Kidney capillary endothelial cell (primary cell): ENCODE measurements at places on chromosomes 7 and 10.

DNA sequence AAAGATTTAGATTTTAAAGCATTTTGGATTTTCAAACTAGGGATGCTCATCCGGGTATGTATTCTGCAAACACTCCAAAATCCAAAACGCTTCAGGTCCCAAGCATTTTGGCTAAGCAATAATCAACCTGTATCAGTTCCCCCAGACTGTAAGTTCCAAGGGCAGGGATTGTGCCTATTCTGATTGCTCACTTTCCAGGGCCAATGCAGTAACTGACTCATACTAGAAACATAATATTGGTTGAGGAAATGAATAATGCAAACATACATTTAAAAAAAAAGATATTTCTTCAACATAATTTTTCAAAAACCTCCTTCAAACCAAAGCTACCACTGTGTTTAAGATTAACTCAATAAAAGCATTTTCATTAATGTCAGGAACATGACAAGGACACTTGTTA, 69.5 kb downstream of the HIBADH start:
- peak; percentile 19 for DNase-seq

DNA sequence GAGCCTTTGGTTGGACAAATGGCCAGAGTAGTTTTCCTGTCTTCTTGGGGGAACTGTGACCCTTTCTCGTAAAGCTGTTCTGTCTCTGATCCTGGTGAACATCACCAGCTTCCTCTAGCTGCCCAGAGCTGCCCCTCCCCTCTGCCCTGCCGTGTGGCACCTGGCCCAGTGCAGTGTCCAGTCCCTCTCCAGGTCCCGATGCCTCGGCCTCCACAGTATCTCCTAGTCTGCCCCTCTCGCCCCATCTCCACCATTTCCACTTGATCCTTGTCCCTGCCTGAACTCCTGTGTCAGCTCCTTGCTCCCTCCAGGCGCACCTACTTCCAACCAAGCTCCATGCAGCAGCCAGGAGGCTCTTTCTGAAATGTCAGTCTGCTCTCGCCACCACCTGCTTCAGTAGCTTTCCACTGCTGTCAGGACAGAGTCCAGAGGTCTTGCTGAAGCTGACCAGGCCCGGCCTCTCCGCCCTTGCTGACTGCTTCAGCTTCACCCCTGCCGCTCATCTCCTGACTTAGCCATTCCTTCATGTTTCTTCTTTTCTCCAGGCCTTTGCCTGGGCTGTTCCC, 133.6 kb downstream of the GRK5 start:
- no peak for DNase-seq

DNA sequence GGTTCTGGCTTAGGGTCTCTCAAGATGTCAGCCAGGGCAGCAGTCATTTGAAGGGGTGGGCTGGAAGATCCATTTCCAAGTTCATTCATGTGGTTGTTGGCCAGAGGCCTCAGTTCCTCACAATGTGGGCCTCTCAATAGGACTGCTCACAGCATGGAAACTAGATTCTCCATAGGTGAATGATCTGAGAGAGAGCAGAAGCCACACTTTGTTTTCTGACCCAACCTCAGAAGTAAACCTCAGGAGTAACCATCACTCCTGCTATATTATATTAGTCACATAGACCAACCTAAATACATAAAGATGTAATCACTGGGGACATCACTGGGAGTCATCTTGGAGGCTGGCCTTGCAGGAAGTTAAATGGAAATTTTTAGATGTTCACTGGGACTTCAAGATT, 42.2 kb downstream of the GBF1 start:
- DNase-seq: no peak

DNA sequence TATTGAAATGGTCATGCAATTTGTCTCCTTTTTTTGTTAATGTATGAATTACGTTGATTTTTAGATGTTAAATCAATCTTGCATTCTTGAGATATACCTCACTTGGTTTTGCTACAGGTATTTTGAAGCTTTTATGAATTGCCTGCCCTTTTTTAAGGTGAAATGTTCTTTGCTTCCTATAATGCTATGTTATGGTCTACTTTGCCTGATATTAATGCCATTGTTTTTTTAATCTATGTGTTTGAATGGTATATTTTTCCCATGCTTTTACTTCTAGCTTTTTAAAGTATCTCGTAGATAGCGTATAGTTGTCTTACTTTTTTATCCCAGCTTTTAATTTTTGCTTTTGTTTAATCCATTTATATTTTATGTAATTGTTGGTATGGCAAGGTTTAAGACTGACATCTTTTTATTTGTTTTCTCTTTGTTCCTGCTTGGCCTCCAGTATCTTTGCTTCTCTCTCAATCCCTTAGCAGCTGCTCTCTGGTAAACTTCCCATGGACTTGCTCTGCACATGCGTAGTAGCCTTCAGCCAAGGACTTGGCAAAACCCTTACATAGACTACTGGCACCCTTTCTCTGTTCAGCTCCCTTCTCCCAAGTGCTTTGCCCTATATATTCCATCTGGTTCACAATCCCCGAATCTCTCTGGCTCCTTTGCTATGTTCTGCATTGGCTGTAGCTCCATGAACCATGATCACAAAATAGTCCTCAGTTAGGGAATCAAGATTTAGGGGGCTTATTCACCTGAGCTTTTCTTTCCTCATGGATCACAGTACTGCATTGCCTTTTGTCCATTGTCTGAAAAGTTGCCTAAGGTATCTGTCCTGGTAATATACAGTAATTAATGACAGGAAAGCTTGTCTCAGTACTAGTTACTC, 8.4 kb downstream of the TRIM24 start:
- DNase-seq: no peak

- no peak for DNase-seq
Measured at GRCh38 chr10:7436490-7437100, 25.8 kb upstream of the SFMBT2 start.

DNA sequence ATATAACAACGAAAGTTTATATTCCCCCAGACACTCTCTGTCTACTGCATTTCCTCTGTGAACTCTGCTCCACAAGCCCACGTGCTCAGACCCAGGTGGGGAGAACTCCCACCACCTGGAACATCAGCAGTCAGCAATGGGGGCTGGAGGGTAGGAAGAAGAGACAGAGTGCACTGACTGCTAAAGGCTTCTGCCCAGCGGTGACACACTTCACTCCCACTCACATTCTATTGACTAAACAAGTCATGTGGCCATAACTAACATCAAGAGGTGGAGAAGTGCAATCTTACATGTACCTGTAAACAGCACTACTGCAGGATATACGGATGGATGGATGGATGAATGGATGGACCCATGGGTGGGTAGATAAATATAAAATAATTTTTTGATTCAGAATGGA, 122.2 kb downstream of the MPP7 start:
- DNase-seq: no peak

- no peak for DNase-seq
Measured at GRCh38 chr7:127899411-127899810, 131.8 kb downstream of the LRRC4 start.

DNA sequence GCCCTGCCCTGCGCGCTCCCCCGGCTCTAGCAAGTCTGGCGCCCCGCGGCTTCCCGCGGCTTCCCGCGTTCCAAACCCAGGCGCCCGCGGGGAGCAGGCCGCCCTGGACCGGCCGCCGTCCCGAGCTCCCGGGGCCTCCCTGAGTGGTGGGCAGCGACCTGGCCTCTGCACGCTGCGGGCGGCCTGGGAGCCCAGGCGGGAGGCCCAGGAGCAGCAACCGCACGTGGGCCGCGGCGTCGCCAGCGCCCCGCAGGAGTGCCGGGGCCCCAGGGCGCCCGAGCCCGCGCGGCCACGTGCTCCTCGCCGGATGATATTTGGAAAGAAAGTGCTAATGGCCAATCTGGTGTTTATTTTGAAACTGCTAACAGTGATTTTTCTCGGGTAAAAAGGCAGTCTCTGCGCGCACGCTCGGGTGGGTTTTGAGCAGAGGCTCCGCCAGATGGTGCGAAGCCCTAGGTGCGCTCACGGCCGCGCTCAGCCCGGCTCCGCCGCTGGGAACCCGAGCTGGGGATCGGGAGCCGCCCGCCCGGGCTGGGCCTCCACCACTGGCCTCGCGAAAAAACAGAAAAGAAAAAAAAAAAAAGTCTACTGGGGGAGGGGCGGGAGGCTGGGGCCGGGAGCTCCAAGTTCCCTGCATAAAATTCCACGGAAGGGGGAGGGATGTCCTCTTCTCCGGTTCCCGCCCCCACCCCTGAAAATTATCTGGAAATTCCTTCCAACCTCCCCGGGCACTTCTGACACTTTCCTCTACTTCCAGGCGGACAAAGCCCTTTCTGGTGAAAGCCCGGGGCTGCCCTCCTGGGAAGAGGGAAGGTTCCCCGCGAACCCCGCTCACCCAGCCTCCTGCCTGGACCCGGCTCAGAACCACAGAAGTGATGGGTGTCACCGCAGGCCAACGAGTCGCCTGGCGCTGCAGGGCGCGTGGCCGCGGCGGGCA, 4.3 kb downstream of the EBF3 start:
- no peak for DNase-seq

GRCh38 chr7:39700165-39700564, 76.8 kb downstream of the RALA start:
- DNase-seq: no peak

- DNase-seq: no peak
Measured at GRCh38 chr10:3802526-3803265, 17.7 kb upstream of the KLF6 start.

GRCh38 chr10:5981529-5981928, 4.2 kb upstream of the IL15RA start:
- no peak for DNase-seq

DNA sequence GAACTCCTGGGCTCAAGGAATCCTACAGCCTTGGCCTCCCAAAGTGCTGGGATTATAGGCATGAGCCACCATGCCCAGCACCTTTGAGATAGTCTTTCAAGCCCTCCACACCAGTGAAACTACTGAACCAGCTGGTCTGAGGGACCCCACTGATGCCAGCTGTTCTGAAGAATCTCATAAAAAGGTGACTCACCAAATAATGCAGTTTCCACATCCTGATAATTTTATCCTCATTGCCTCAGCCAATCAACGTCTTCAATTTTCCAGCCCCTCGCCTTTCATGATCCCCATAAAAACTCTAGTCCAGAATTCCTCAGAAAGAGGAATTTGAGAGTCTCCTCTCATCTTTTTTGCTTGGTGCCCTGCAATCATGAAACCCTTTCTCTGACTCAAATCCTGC, 1691.6 kb upstream of the LRRTM3 start:
- DNase-seq: no peak

DNA sequence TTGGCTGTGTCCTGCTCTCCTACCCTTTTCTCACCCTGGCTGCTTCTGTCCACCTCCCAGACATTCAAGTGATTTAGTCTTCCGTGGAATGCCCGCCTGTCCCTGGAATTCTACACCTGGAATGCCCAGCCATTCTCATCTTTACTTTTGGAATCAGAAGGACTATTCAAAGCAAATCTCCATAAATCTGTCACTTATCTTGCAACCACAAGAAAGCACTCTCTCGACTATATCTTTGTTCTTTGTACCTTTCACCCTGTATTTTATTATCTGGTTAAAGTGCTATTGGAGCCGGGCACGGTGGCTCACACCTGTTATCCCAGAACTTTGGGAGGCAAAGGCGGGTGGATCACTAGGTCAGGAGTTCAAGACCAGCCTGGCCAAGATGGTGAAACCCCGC, 79.3 kb upstream of the KMT2E start:
- no peak for DNase-seq
